Activated naive CD4-positive, alpha-beta T cell treated with anti-CD3 and anti-CD28 coated beads, Interleukin-2, amount 50 U/mL, for 16 hours (primary cell): ENCODE measurements at places on chromosomes 12 and 14.

DNA sequence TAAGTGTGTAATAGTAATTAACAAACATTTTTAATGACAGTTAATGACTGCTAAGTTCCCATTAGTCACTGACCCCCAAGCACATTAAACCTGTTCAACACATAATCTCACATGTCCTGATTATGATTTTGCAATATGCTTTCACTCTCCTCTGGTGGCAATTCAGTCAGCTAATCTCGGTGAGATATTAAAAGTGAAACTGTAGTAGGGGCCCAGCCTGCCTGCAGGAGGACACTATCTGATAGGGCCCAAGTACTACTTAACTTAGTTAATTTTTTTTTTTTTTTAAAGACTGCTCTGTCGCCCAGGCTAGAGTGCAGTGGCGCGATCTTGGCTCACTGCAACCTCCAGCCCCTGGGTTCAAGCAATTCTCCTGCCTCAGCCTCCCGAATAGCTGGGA, 48.8 kb downstream of the CIT start:
- no peak for DNase-seq

DNA sequence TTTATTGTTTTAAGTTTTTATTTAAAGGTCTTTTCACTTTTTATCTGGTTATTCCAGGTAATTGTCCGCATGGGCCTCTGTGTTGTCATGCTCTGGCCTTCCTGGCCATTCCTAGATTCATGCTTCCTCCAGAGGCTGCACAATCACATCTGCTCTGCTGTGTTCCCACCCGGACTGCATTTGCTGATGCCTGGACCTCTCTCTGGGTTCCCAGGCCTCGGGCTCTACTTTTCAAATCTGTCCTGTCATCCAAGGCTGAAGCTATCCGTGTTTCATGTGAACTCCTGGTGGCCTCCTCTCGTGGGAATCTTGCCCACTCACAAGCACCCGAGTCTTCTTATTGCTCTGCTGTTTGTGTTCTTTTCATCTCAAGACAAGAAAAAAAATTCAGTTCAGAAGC, 16.1 kb upstream of the VDR start:
- no peak for DNase-seq

- no peak for DNase-seq
Observed at GRCh38 chr12:15977999-15978951, 67.1 kb downstream of the DERA start.

GRCh38 chr12:25793196-25793595, 165.3 kb upstream of the RASSF8 start:
- no peak for DNase-seq

GRCh38 chr12:92029902-92030586, 115.6 kb downstream of the BTG1 start:
- DNase-seq = no peak
